Stimulated activated CD8-positive, alpha-beta memory T cell treated with anti-CD3 and anti-CD28 coated beads, Interleukin-4, amount 100 ng/mL, for 4 hours (primary cell): ENCODE measurements at places on chromosomes 4 and X.

DNA sequence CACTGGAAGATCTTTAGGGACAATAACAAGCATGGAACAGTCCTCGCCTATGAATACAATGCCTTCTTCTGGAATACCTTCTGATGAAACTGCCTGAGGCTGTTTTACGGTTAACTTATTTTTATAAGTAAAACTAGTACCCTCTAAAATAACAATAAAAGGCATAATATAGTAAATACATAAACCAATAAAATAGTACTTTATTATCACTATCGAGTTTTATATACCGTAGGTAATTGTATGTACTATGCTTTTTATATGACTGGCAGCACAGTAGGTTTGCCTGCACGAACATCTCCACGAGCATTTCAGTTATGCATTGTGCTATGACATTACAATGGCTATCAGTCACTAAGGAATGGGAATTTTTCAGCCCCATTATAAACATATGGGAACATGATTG is 8.0 kb downstream of the GUCY1A1 start:
- no peak for DNase-seq

DNA sequence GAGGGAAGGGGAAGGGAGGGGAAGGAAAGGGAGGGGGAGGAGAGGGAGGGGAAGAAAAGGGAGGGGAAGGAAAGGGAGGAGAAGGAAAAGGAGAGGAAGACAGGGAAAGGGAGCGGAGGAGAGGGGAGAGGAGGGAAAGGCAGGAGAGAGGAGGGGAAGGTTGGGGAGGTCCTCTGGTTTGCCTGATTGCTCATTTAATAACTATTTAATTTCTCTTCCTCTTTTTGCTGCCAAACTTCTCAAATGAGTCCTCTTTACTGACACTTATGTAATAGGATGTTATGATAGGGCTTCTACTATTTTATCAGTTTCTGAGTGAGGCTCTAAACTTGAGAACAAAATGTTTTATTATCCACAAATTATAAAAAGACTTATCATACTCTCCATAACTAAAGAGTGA is 35.4 kb upstream of the PPA2 start:
- DNase-seq = no peak

- DNase-seq = no peak
Measured at GRCh38 chr4:81688085-81688484, 216.4 kb upstream of the RASGEF1B start.

GRCh38 chrX:82161195-82161594 is 959.3 kb downstream of the SH3BGRL start:
- no peak for DNase-seq

DNA sequence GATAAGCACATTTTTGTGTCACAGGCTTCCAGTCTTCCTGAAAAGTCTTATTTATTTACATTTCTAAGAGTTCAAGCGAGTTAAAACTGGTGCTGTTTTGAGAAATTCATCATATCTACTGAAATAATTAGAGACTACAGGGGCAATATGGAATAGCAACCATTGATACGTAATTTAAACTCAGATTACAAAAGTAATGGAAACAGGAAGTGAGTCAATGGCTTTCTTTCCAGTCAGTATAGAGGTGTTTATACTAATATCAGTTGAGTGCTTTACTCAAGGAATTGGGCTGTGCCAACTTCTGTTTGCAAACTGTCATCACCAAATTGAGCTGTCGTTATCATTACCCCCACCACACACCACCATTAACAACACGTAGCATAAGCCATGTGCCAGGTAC is 222.7 kb downstream of the COL25A1 start:
- no peak for DNase-seq

DNA sequence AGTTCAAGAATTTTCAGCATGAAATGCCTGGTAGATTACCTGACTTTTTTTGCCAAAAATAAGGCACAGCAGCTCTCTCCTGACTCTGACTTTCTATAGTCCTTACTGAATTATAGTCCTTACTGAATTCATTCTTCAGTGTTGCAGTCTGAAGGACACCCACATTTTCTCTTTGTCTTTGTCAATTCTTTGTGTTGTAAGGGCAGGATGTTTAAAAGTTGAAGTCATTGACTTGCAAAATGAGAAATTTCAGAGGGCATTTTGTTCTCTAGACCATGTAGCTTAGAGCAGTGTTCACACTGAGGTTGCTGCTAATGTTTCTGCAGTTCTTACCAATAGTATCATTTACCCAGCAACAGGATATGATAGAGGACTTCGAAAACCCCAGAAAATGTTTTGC is 168.0 kb downstream of the SOWAHB start:
- no peak for DNase-seq

- no peak for DNase-seq
Measured at GRCh38 chr4:78937837-78938236, 1.4 kb downstream of the PAQR3 start.

DNA sequence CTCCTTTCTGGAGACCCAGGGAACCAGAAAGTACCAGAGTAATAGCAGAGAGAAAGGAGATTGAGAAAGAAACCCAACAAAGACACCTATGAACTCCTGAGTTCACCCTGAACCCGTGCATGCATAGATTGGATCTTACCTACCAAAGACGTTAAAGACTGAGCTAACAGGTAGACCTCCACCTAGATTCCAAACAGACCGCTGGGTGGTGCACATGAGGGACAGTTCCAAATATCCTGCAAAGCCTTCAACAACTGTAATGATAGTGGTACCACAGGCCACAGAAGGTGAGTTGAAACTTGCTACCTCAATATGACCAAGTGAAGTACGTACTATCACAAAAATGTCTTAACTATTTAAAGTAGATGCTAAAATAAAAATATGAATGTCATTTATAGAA is 34.0 kb upstream of the NR0B1 start:
- no peak for DNase-seq

GRCh38 chr4:176778063-176778462 is 14.7 kb downstream of the VEGFC start:
- DNase-seq = no peak

DNA sequence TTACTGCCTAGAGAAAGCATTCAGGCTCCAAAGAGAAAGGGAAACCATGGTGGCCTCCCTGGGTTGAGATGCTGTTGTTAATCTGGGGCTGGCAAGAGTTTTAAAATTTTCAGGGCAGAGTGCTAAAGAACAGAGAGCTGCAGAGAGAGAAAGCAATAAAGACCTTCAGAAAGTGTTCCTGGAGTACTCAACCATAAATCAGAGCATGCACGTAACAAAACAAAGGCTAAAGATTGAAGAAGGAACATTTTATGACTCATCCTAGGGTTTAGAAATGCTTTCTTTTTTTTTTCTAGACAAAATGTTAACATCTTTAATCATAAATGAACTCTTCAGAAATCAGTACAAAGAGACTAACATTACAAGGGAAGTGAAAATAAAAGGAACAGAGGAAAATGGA is 562.3 kb upstream of the NDST4 start:
- DNase-seq = no peak

GRCh38 chr4:83454686-83455085 is 937 bp downstream of the HELQ start:
- no peak for DNase-seq

- DNase-seq = no peak
Measured at GRCh38 chr4:174528226-174528625, 5.9 kb upstream of the HPGD start.

GRCh38 chr4:48403358-48403757 is 62.0 kb downstream of the SLAIN2 start:
- no peak for DNase-seq

GRCh38 chr4:7757501-7758471 is 181.9 kb downstream of the AFAP1 start:
- DNase-seq = no peak

DNA sequence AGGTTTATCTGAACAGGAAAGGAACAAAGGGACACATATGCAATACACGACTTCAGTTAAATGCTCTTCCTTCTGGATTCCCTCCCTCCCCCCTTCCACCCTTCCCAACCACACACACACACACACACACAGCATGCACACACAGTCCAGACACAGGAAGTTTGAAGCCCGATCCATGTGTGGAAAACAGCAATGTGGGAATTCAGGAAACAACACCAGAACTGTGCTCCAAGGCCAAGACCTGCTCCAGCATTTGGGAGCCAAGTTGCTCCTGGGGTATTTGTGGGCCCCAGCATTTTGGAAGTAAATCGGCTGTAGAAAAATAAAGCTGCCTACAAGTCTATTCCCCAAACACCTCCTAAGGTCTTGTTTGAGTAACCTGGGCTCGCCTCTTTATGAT is 5.6 kb upstream of the AMOT start:
- no peak for DNase-seq

- DNase-seq = no peak
Measured at GRCh38 chrX:97854086-97854485, 970.4 kb downstream of the RPA4 start.

DNA sequence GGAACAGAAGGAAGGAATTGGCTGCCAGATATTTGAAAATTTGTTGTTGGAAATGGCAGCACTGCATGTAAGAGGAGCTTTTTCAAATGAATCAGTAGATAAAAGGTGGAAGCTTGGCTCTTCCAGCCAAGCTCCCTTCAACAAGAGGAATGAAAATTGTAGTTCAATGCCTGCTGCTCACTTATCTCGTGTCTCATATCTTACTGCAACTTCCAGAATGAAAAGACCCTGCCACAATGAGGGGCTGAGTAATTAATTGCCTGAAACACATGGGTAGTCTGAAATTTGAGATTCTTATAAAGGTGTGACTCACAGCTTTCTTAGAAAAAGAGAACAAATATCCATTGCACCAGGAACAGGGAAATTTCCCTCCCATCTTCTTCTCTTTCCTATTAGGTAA is 53.0 kb downstream of the HAND2 start:
- DNase-seq = no peak

- DNase-seq = no peak
Measured at GRCh38 chr4:69977582-69977981, 12.1 kb upstream of the CSN2 start.

DNA sequence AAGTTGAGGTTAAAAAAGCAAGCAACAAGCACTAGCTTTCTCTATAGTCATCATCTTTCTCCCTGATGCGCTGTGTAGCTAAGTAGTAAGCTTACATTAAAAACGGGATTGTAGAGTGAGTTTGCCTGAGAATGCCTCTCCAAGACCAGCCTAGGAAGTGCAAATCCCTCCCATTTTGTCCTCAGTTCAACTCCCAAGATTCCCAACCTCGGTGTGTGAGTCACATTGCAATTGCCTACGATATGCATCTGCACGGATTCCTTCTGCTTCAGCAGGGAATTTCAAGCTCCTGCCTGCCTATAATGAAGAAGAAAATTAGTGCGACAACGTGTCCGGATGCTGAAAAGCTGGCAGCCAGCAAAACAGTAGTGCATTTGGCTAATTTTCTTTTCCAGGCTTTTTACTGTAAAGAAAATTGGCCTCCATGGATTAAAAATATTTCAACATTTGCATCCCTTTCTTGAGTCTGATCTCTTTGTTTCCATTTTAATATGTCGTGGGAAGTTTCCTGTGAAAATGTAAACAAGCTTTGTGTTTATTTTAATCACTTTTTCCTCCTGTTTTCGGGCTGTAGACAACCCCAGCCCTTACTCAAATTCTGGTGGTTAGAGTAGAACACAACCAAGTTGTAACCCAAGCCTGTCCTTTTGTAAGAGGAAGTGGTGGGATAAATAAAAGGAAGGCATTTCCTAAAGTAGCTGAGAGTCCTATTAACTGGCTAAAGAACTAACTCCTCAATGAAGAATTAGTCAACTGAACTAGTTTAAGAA is 58.4 kb upstream of the TET2 start:
- DNase-seq = no peak

- no peak for DNase-seq
Measured at GRCh38 chrX:47278691-47279090, 45.9 kb downstream of the USP11 start.

DNA sequence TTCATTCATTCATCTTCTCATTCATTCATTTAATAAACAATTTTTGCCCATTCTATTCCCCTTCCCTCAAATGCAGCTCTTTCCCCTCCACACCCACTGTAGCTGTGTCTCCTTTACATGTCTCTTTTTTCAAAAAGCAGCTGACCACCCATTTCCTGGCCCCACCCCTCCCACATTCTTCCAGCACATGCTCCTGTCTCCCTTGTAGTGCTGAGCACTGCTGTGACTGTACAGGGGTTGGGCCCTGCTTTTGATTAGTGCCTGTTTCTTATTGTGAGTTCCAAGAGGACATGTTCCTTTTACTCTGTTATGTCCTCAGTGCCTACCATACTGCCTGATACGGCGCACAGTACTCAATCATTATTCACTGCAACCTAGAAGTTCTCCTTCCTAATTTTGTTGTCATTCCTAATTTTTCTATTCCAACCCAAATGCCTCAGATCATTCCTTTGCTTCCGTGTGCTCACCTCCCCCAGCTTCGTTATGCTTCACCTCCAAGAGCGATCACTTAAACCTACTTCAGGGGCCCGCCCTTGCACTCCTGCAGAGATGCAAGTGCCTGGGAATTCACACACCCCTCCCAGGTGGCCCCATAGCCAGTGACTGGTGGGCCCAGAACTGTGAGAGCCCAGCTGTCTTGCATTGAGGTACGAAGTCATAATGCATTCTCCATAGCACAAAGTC is 152.2 kb downstream of the STK32B start:
- no peak for DNase-seq
